LNCaP clone FGC (cell line): ENCODE measurements at places on chromosomes 2 and 18.
A peak's percentile ranks its signal among the peaks of the same experiment; 100 is the strongest.

GRCh38 chr2:83844490-83844889 is 614.6 kb downstream of the SUCLG1 start:
- no peak for DNase-seq

DNA sequence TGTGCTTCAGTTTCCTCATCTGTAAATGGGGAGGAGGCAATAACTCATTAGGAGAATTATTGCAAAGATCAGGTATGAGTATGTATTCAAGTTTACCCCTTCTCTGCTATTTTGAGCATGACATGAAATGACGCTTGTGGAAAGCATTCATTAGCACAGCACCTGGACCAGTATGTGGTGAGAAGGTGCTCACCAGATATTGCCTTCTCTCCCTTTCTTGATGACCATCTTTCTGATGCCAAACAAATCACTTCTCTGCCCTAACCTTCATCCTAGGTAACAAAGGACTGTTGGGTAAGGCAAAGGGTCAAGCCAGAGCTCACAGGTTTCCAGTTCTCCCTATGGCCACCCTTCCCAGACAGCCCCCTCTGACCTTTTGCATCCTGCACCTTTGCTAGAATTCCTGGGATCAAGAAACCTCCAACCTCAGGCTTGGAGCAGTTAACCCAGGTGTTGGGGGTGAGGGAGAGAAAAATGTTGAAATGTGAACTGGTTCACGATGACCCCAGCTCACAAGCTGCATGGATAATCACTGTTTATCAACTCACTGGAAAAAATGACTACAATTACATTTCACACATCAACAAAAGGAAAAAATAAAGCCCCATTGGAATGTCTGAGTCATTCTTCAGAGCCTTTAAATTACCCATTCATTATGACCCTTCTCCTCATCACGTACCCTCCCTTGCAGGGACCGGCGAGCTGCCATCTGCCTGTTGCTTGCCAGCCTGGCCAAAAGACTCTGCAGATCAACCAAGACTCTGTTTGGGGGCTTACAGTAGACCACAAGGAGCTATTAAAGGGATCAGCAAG is 41.6 kb downstream of the LBH start:
- no peak for DNase-seq

DNA sequence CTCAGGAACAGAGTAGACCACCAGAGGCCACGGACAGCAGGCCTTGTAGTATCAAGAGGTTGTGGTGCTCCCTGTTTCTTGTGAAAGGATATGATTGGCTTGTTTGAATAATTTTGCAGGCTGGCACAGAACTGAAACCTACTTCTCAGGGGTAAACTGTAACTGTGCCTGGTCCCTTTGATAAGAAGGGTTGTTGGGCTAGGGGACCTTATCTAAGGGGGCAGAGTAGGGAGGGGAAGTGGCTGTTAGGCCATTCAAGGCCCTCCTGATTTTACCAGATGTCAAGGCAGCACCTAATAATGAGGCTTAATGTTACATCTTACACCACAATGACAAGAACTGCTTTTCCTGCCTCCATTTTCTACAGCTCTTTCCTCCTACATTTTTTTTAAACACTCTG is 45.6 kb downstream of the GPR39 start:
- DNase-seq = no peak

DNA sequence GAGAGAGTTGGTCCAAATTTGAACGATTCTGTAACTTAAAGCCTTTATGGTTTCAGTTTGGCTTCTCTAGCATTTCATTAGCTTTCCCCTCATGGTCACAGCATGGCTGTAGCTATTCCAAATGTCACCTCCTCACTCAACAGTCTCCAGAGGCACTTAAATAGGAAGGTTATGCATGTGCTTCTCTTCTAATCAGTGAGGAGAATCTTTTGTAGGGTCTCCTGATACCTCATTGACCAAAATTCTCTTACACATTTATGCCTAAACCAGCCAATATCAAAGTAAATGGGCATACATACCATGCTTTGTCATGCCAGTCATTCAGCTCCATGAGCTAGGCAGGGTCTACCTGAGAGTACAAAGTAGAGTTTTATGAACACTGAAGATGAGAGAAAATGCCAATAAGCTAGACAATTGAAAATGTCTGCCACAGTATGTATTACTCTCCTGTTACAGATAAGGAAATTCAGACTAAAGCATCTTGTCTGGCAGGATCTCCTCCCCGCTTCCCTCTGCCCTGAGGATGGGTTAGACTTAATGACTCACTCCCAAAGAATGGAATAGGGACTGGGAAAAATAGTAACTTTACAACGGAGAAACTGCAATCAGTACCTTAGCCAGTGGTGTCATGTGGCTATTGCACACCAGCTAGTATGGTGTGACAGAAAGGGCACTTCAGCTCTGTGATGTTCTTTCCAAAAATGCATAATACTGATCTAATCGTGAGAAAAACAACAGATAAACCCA is 15.4 kb downstream of the DSG2 start:
- no peak for DNase-seq

GRCh38 chr2:22930781-22931180 is 454.2 kb upstream of the KLHL29 start:
- no peak for DNase-seq

- no peak for DNase-seq
Observed at GRCh38 chr18:26826656-26827235, 38.8 kb downstream of the AQP4 start.

- DNase-seq = no peak
Observed at GRCh38 chr2:37564356-37564755, 107.1 kb downstream of the CDC42EP3 start.

GRCh38 chr2:24466871-24467870 is 23.9 kb upstream of the NCOA1 start:
- no peak for DNase-seq

DNA sequence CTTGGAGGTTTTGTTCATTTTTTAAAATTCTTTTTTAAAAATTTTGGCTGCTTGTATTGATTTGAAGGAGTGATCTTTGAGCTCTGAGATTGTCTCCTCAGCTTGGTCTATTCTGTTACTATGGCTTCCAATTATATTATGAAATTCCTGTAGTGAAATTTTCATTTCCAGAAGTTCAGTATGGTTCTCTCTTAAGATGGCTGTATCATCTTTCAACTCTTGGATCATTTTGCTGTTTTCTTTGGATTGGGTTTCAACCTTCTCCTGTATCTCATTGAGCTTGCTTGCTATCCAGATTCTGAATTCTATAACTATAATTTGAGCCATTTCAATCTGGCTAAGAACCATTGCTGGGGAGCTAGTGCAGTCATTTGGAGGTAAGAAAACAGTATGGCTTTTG is 270.8 kb upstream of the NT5C1B start:
- DNase-seq = no peak

- DNase-seq = no peak
Observed at GRCh38 chr2:58762176-58762781, 521.2 kb upstream of the FANCL start.

GRCh38 chr2:69428981-69429380 is 8.3 kb downstream of the NFU1 start:
- no peak for DNase-seq

DNA sequence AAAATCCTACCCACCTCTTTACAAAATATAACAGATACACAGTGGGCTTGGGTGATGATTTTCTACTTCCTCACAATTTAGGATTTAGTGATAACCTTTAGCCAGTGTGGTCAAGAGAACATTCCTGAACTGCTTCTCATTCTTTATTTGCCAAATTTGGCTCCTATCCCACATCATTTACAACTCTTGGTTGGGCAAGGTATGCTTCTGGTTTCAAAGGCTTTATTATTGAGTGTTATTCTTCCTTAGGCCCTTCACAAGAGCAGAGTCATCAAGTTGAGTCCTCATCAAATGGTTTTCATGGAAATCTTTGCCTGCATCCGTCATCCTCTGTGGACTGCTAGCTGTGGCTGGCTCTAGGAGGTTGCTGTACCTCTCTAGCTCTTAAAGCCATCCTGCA is 472.0 kb upstream of the ETAA1 start:
- DNase-seq = no peak

DNA sequence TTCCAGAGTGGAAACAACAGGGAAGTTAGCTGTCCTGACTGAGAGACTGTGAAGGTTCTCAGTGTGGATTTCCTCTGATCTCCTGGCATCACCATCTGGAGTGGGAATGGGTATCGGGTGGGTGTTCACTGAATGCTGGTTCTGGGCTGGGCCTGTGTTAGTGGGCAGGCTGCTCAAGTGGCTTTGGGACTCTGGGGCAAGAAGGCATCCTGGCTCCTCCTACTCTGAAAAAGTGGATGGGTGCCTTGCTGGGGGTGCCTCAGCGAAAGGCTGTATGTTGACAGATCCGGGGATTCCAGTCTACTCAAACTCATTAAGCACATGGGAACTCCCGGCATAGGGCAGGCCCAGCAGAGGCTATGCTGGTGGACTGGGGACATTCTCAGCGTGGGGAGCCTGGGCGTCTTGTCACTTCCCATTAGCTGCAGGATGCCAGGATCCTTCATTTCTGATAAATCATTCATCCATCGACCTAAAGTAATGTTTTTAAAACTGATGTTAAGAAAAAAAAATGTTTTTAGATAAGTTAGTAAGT is 27.5 kb upstream of the CHRNA1 start:
- DNase-seq = no peak

DNA sequence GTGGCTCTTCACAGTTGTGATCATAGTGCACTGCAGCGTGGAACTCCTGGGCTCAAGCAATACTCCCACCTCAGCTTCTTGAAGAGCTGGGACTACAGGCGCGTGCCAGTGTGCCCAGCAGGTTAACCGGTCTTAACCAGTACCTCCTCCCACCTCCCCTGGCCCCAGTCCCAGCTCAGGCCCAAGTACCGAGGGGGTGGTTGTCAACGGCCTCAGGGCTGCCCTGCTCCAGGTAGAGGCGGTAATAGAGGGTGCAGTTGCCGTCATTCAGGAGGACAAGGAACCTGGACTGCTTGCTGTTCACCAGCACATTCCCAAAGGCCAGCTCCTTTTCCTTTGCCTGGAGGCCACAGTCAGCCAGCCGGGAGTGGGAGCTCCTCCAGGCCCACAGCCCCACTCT is 19.7 kb downstream of the CFAP65 start:
- no peak for DNase-seq

GRCh38 chr2:232250246-232251175 is 128.0 kb upstream of the ALPP start:
- DNase-seq = no peak

- DNase-seq = peak; percentile 43
Observed at GRCh38 chr2:25617948-25618646, 55.3 kb downstream of the DTNB start.

- DNase-seq = no peak
Observed at GRCh38 chr2:227163998-227164762, at the start of the genes COL4A3 and COL4A4. Gene COL4A3 (plus strand): TSS chr2:227164624. CDS start chr2:227164727, 103 bp downstream. Gene COL4A4 (minus strand): TSS chr2:227164205. CDS start chr2:227147483, 16,722 bp downstream.

- no peak for DNase-seq
Observed at GRCh38 chr2:105977212-105977611, 216.9 kb downstream of the UXS1 start.

GRCh38 chr2:172179045-172179701 is 76.5 kb upstream of the DLX2 start:
- no peak for DNase-seq

GRCh38 chr2:72681016-72681995 is 144.5 kb downstream of the EXOC6B start:
- DNase-seq = no peak

- DNase-seq = no peak
Observed at GRCh38 chr18:13910501-13910900, 4.8 kb downstream of the MC2R start.

GRCh38 chr2:238380785-238381184 is 45.9 kb upstream of the ASB1 start:
- DNase-seq = peak; percentile 70

GRCh38 chr2:33033606-33034081 is 86.9 kb downstream of the LTBP1 start:
- no peak for DNase-seq
